ENCODE measurements at places on chromosomes 2 and 18. TPM values are rescaled to one million over a fixed set of nuclear protein-coding genes. Genes with fewer than 3 reads are reported as not detected.

GRCh38 chr2:128497461-128497860 is 178.8 kb upstream of the HS6ST1 start:
- DNase-seq, result no peak

DNA sequence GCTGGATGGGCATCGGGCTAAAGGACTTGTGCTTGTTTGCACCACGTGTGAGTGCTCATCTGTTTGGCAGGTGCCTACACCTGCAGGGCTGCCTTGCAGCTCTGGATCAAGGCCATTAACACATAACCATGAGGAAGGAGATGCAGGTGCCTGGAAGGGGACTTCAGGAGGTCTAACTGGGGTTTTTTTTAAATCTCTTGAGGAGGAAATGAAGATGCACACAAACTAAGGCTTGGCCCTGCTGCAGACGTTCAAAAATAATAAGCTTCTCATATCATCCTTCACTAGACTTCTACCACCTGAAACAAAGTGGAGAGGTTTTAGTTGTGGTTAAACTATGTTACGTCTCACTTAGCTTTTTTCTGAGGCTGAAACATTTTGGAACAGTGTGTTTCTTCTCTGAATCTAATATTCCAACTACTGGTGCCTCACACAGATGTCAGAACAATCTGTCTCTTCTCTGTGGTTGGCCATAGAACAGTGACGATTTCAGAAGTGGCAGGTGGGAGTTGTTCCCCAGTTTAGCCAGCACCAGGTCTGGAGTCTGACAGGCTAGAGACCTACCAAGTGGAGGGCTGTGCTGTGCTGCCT is 36.5 kb downstream of the BCL2L11 start:
- no peak for DNase-seq

DNA sequence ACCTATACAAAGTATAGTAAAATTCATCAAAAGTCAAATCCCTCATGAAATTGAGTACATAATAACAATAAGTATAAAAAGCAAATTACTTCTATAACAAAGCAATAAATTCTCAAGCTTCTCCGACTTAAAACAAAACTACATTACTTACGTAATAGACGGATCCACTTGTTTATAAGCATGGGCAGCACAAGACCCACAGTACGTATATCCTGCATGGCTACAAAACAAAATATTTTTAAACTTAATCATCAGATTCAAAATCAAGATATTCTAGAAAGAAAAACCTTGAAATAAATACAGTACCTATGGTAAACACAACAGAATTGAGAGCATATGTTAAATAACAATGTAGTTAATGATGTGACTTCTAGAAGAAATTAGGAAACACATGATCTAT is 78.9 kb downstream of the MEMO1 start:
- no peak for DNase-seq

DNA sequence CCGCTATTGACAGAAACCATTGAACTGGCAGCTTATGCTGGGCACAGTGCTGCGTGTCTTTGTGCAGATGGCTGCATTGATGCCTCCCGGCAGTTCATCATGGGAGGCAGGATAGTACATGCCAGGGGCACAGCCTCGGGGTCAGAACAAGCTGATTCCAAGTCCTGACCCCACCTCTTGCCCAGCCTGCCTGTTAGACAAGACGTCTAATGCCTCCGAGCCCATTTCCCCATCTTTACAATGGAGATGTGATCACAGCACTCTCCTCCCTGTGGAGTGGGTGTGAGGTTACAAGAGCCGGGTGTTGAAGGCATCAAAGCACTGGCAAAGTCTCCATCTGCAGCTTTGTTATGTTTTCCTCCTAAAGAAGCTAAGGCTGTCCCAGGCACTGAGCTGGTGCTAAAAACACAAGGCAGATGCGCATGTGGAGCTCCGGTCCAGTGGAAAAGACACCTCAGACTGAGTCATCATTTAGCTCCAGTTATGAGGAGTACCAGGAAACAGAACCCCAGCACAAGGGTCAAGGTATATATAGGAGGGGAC is 125.7 kb upstream of the EPAS1 start:
- no peak for DNase-seq

DNA sequence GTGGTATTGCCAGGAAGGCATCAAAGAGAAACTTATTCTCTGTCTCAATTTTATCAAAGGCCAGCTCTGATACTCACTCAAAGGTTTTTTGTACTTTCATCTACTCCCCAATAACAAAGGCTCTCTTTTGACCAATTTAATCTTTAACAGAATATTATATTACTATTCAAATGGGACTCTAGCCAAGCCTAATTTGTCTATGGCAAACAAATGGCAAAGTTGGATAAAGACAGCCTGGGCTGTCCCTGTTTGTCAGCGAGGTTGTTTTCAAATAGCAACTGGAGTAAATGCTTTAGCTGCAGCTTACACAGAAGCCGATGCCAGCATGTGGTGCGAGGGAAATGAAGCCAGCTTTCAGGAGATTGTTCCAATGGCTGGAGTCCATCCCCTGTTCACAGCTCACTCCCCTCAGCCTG is 80.1 kb upstream of the CTNNA2 start:
- DNase-seq, result no peak

TCF7L1 gene
- total RNA-seq, result 0.17 TPM

AFF3 gene
- 0.37 TPM for total RNA-seq
